Inflammatory macrophage (primary cell): ENCODE measurements at places on chromosomes 1 and 21.
A peak's percentile ranks its signal among the peaks of the same experiment; 100 is the strongest.

- peak; percentile 86 for DNase-seq
These were observed 39.4 kb downstream of the ABCG1 start for GRCh38 chr21:42258150-42258884.

DNA sequence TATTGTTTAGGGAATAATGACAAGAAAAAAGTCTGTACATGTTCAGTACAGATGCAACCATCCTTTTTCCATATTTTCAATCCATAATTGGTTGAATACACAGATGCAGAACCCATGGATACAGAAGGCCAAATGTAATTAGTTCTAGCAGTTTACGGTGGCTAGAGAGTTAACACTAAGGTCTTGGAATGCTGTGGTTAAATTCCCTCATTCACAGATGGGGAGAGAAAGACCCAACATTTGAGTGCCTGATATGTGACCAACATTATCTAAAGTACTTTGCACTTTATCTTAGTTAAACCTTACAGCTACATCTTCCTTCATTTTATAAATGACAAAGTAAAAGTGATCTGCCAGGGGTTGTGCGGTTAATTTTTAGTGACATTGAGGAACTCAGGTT is 5.3 kb downstream of the SCMH1 start:
- DNase-seq = no peak

GRCh38 chr1:203652724-203653461 is 26.3 kb downstream of the ATP2B4 start:
- DNase-seq = no peak

DNA sequence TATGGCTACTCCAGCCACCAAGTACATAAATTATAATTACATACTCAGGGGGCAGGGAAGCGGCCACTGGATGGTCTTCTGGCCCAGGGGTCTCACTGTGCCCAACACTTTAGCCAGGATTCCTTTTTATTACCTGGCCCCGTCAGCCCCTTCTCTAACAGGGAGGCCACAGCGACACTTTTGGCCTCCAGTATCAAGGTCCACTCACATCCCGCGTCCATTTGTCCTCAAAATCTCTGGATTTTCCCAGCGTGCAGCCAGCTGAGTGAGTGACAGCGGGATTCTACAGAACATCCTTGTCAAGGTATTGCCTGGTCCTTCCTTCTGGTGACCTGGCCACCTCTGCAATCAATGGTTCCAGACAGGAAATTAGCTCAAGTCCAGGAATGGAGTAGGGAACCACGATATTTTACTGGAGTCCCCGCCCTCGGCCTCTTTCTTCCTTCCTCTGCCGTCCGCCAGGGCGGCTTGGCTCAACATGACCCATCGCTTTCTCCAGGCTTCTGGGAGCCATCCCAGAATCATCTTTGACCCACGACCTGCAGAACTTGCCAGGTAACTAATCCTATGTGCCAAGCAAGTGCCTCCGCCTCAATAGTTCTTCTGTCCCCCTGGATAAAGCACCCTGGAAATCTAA is 2.7 kb upstream of the COL6A2 start:
- DNase-seq = no peak

DNA sequence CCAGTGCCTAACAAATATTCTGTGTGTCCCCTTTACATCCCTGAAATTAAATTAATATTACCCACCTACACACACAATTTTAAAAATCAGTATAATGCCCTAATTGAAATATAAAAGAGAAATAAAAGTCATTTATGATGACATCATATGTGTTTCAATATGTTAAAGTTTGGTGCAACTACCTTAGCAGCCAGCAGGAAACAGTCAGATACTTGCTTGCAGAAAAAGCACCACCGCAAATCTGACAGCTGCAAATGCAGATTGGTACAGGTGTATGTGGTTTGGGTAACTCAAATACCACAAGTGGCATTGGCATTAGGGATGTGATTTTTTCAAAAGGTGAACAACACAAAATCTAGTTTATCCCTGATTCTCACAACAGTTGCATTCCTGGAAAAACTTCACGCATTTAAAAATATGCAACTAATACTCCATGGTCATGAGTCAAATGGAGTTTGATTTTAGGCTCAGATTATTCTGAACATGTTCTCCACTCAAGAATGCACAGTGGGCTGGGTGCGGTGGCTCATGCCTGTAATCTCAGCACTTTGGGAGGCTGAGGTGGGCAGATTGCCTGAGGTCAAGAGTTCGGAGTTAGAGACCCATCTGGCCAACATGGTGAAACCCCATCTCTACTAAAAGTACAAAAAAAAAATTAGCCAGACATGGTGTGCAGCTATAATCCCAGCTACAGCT is 106.3 kb downstream of the EDEM3 start:
- DNase-seq = no peak

DNA sequence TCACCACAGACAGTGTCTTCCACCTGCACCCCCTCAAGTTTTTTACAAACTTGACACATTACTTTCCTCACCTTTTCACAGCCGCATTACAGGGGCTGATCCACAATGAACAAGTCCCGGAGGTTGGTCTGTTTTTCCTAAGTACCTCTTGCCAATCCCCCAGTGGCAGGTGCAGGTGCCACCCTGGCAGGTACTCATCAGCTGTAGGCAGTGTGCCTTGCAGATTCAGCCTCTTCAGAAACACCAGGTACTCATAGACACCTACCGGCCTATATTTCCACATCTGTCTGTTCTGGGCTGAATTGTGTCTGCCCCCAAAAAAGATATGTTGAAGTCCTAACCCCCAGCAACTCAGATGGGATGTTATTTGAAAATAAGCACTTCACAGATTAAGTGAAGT is 81.4 kb upstream of the CNIH3 start:
- DNase-seq = no peak

DNA sequence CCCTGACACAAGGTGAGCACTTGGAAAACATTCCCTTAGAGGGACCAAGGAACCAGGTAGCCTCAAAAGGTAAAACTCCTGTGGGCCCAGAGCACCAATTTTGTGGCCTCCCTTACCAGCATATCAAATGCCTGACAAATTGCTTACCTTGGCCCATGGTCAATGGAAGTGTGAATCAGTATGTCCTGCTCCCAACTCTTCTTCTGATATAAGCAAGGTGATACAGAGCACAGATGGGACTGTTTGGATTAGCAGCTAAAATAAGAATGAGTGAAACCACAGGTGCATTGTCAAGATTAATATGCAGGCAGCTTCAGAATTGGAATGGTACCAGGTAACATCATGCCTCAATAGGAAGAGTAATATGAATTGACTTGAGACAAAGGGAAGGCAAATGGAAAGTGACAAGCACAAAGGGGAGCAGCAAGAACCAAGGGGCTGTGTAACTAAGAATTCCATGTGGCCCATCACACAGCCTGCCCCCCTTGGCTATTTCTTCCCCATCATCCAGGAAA is 156.8 kb upstream of the KCND3 start:
- no peak for DNase-seq

GRCh38 chr1:229363723-229364122 is 20.9 kb upstream of the CCSAP start:
- no peak for DNase-seq

DNA sequence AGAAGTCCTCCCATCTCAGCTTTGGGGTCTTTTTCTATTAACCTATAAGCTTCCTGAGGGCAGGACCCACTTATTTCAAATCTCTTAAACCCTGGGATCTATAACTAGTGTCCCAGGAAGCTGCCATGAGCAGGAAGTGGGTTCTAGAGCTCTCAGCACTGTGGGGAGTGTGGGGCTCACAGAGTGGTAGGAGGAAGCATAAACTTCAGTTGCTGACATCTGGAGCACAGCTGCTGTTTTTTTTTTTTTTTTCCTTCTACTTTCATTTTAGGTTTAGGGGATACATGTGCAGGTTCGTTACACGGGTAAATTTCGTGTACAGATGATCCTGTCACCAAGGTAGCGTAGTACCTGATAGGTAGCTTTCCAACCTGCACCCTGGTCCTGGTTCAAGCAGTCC is 59.3 kb downstream of the AK4 start:
- DNase-seq = no peak

DNA sequence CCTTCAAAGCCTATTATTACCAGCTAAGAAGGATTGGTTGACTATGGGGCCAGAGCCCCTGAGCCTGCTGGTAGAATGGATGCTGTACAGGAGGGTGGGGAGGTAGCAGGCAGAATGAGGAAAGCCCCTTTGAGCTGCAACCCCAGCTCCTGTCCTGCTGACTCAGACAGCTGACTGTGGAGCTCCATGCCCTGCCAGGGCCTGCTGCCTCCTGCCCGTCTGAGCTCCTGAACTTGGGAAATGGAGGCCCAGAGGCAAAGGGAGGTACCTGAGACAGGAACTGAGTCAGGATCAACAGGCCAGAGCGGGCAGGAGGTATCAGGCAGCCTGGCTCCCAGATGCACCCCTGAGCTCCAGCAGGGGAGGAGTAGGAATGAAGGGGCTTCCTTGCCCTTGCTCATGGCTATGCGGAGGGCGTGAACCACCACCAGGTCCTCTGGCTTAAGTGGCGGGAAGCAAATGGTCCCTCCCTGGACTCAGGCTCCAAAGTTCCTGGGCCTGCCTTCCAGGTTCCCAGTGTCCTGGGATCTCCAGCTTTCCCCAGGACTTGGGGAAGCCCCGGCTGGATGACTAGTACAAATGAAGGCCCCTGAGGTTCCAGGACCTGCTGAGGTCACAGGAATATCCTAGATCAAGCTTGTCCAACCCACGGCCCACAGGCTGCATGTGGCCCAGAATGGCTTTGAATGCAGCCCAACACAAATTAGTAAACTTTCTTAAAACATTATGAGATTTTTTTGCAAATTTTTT is 3.9 kb upstream of the SFN start:
- no peak for DNase-seq

GRCh38 chr1:22347854-22348760 is 103.5 kb upstream of the ZBTB40 start:
- no peak for DNase-seq

DNA sequence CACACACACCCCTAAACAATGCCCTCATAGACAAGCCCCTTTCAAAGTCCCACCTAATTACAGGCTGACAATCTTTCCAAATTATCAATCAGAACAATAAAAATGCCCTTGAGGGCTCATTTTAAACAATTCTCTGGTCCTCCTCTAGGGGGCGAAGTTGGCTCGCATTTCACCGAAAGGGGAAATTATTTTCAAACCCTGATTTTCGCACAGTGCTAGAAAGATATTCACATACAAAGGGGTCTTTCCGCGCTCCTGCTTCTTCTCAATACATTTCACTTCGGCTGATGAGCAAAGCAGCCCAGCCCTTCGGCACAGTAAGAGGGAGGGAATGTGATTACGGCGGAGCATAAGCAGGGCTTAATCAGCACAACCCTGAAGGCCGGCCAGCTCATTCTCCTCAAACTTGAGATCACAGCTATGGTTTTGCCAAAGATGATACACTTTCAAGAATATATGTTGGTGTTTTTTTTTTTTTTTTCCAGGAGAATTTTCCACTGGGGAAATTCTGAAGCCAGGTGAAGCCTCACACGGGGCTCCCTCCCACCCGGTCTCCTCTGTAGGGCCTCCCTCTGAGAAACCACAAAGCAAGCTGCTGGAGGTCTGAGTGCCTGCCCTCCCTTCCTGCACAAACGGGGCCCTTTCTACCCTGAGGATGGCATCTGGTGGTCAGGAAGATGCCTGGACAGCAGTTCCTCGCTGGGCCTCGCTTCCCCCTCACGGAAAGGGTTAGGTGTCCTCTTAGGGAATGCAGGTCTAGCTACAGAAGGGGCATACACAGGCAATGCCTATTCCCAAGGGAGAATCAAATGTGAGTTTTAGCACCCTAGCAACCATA is 66.9 kb downstream of the GNG12 start:
- peak; percentile 52 for DNase-seq

- no peak for DNase-seq
These were observed 2.3 kb upstream of the EFCAB14 start for GRCh38 chr1:46721204-46721603.

DNA sequence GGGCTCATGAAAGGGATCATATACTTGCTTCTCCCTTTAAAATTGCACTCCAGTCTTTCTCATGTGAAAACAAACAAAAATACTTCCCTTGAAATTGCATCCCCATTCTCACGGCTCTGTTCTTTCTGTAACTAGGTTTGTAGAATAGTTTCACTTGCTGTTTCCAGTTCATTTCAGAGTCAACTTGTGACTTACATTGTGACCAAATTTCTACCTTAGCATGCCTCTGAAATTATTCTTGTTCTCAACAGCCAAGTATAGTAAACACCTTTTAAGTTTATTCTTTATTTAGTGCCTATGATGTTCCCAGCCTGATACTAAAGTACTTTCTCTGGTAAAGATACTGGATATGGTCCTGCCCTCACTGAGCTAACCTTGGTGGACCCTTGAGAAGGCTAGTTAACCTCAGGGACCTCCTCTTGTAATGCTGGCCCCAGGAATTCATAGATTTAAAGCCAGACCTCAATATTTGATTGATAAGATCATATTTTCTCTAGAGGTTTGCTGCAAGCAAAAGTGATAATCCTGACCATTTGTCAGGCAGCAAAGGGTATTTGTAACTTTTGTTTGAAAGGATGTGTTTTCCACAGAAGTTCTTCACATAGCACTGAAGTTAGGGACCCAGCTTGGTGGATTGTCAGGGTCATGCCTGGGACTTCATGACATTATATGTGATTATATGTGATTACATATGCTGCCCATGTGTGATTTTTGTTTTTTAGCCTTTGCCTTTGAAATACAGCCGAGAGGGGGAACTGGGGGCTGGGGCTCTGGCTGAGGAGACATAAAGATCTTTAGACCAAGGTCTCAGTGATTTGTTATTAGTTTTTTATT is 29.6 kb downstream of the VANGL2 start:
- DNase-seq = peak; percentile 10

- no peak for DNase-seq
These were observed 37.4 kb upstream of the SLC30A1 start for GRCh38 chr1:211616231-211616964.

DNA sequence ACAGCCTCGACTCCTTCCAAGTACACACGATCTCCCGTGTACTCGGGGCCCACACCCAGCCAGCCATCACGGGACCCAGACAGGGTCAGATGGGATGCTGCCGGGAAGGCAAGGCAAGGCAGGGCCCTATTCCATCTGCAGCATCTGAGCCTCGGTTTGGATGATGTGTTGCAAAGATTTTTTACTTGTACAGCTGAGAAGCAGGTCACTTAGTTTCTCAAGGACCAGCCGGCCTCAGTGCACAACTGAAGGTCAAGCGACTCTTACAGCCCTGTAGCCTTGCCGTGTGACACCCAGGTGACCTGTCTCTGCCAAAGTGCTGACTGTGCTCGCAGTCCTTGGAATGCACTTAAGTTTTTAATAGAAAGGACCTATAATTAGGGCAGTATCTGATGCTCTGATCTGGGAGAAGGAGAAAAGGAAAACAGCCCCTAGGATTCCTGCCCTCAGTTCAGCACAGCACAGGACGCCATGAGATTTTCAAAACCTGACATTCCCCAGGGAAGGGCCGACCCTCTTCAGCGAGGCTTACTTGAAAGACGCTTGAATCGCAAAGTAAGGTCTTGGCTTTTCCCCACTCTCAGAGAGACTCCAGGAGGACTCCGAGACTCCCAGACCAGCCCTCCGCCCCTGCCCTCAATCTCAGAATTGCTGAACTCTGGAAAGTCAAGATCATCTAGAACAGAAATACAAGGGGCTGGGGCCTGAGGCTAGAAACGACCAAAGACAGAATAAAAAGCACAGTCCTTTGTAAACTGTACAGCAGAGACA is 1.3 kb downstream of the GPR157 start:
- DNase-seq = no peak

- peak; percentile 76 for DNase-seq
These were observed 78.1 kb upstream of the DNAH14 start for GRCh38 chr1:224851210-224851847.
